Vagina (tissue), 2 donors: ENCODE measurements at places on chromosomes 2 and 18.
A peak's percentile ranks its signal among the peaks of the same experiment; 100 is the strongest.

- DNase-seq = no peak
Observed at GRCh38 chr2:152505495-152505906, 170.5 kb downstream of the FMNL2 start.

DNA sequence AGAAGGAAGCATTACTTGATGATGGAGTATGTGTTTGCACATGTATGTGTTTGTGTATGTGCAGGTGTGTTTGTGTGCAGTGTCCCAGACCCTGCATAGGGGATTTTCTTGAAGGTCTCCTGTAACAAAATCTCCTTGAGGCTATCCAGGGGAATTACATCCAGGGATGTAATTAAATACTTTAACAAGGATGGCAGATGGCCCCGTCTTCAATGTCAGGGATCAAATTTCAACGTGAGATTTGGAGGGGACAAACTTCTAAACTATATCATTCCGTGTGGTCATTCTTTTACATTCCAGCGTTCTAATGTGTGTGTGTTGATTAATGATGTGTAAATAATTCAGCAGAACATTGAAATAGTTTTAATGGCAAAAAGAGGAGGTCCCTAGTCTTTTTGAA is 3.3 kb downstream of the UGT1A9 start:
- no peak for DNase-seq

DNA sequence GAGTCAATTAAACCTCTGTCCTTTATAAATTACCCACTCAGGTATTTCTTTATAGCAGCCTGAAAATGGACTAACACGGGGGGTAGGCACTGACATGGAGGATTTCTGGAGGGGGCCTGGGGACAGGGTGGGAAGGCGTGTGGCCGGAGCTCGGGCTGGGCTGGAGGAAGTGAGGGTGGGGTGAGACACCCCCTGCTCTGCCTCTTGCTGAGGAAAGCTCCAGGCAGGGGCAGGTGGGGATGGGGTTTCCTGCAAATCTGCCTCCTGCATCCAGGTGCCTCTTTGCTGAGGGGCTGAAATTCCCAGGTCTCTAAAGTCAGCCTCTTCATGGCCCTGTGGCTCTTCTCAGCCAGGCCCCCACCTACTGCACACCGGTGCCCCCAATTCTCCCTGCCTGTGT is 25.7 kb upstream of the OTOS start:
- no peak for DNase-seq

- no peak for DNase-seq
Observed at GRCh38 chr2:36731941-36732672, 35.6 kb downstream of the VIT start.

GRCh38 chr2:66441581-66442320 is 6.8 kb downstream of the MEIS1 start:
- no peak for DNase-seq

DNA sequence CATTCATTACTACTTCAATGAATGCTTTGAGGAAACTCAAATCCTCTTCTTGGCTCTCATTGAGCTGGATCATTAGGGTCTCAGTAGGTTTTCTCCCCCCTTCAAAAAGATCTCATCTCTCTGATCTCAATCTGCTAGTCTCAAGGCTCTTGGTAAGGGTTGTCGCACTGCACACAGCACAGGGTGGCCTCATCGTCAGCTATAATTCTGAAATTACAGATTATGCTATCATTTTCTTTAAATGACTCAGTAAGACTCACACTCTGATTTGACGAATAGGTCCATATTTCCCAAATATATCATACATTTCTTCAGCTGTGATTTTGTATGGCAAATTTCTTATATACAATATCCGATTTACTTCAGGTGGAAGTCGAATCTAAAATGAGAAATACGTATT is 2.3 kb downstream of the SF3B6 start:
- DNase-seq = no peak

GRCh38 chr2:134865067-134865787 is 26.8 kb downstream of the ACMSD start:
- no peak for DNase-seq

- no peak for DNase-seq
Observed at GRCh38 chr2:4914551-4914950, 777.6 kb upstream of the SOX11 start.

- no peak for DNase-seq
Observed at GRCh38 chr2:134773759-134774742, 55.3 kb upstream of the TMEM163 start.

GRCh38 chr2:75986617-75987016 is 275.9 kb upstream of the GCFC2 start:
- no peak for DNase-seq

DNA sequence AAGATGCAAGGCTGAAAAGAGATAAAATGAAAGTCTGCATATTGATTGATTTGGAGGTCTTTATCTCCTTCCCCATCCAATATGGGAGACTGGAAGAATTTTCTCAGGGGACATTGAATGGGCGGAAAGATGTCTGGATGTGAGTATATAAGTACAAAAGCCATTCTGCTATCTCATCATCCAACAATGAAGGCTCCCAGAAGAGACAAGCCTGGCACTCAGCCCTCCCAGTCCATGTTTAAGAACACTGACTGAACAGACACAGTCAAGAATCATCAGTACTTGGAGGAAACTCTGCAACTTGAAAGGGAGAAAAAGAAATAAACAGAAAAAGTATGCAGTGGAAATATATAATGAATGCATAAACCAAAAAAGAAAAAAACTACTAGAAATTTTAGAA is 80.9 kb downstream of the PTRHD1 start:
- no peak for DNase-seq

- DNase-seq = no peak
Observed at GRCh38 chr18:29156531-29156930, 979.6 kb upstream of the CDH2 start.

DNA sequence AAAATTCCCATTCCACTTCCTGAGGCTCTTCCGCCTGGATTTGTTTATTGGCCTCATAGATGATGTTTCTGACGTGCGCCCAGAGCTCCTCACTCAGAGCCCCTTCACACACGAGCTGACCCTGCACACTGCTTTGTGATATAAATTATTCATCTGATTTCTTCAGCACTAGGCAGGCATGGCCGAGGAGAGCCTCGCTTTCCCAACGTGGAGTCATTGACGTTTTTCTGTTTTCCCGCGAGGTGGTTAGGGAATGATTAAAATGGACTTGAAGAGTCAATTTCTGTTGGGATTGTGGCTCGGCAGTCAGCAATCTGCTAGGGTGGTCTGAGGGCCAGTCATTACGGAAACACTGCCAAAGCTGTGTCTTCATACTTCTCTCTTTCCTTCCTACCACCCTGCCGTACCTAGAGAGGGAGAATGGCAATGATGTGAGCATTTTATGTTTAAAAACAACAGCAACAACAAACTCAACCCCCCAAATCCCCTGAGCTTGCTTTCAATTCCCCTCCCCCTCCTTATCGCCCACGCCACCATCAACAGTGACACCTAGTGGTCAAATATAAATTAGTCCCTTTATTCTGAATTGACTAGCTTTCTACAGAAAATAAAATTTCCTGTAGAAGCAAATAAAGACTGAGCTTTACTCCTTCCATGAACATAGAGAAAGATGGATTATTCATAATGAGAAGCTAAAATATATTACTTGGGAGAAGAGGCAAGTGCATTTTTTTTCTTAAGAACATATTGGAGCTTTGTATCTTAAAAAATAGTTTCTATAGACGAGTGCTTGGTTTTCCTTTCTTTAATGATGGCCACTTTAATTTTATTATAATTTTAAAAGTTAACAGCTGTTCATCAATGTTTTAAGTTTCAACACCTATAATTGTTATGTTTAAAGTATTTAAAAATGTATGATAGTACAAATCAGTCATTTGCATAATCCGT is 285.1 kb downstream of the MTX2 start:
- no peak for DNase-seq

- DNase-seq = no peak
Observed at GRCh38 chr2:79596403-79596802, 83.6 kb downstream of the CTNNA2 start.

- DNase-seq = no peak
Observed at GRCh38 chr2:56449002-56449431, 265.2 kb downstream of the CCDC85A start.

DNA sequence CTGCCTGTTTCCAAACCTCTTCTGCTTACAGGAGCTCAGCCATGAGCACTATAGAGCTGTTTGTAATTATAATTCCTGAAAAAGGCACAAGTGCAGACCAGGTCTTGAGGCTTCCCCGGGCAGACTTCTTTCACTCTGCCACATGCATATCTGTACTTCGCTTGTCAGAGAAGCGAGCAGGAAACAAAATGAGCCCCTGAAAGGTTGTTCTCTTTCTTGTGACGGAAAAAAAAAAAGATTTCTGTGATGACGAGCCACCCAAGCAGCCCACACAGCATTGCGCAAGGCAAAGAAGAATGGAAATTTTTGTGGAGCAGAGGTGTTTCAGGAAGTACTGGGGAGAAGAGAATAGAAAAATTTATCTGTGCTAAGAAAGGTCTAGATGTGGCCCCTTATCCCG is 54.0 kb upstream of the LINC00305 start:
- DNase-seq = no peak

GRCh38 chr2:96530144-96530430 is 6.5 kb upstream of the ARID5A start:
- DNase-seq = no peak

DNA sequence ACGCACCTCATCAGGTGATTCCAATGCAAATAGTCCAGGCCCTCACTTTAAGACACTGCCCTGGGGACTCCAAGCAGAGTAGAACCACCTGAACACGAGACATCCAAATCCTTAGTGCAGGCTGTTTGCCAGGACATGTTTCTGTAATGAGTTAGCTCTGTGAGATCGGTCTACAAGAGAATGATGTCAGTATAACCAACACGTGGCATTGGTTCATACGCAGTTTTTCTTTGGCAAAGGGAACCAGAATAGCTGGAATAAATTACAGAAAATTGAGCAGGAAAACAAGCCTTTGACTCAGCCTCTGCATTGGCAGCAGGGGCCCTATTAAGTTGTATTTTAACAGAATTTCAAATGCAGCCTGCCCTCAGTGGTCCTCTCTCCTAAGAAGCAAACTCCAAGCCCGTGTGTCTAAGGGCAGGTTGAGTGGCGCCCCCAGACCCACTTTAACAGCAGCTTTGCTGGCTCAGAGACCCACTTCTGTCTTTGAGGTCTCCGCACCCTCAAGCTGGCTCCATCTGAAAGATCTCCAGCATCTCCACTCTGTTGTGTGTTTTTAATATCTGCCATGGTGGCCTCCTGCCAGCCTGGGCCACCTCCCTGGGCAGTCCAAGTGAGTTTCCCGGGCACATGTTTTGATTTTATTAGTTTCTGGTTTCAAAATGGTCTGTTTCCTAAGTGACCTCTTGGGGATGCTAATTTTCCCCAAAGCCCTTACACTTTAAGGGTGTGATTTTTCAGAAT is 61.3 kb downstream of the ALPK2 start:
- peak; percentile 82 for DNase-seq

GRCh38 chr2:37111958-37112357 is 27.6 kb downstream of the GPATCH11 start:
- DNase-seq = no peak

DNA sequence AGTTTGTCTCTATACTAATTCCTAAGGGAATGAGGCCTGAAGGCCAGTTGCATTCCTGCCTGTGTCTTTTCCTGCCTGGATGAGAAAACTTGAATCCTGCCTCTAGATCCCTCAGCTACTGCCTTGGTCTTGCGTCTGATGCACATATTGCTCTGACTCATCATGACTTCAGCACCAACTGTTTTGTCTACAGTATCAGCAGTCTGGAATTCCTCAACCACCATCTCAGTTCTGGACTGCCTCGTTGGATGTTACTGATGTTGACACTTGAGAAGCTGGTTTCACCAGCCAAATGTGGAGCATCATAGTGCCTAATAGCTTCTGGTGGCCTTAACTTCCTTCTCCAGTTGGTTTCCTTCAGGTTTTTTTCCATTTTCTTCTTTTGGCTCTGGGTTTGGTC is 211.0 kb downstream of the CTNNA2 start:
- DNase-seq = no peak

- no peak for DNase-seq
Observed at GRCh38 chr2:240812721-240813120, 7.3 kb downstream of the KIF1A start.

- DNase-seq = no peak
Observed at GRCh38 chr2:40090044-40090443, 311.0 kb upstream of the THUMPD2 start.

DNA sequence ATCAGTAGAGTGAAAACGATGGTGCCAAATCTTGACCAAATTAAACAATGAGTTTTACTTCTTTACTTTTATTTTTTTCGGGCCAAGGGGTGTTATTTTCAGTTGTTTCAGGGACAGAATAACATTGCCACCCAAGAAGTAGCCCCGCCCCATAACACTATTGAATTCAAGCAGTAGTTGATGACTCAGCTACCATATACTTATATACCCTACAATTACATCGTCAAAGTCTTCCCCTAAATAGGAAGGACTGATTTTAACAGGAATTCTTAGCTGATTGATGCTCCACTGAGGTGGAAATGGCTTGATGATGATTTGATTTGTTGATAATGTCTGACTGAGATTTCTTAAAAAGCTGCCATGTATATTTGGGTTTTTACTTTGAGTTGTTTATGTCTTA is 24.7 kb downstream of the LYPD6B start:
- no peak for DNase-seq

DNA sequence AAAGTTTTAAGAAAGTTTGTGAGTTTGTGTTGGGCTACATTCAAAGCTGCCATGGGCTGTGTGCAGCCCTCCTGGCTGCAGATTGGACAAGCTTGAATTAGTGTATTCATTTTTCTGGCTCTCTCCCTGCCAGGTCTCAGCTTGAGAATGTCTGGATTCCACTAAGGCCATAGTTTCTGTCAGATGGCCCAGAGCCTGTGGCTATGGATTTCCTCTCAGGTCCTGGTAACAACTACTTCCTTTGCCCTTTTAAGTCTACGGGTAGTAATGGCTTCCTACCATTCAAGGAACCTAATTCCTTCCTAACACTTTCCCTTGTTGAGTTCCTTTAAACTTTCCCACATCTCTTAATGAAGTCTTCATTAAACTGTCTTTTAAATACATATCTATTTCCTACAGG is 24.3 kb upstream of the PSMD14 start:
- no peak for DNase-seq

DNA sequence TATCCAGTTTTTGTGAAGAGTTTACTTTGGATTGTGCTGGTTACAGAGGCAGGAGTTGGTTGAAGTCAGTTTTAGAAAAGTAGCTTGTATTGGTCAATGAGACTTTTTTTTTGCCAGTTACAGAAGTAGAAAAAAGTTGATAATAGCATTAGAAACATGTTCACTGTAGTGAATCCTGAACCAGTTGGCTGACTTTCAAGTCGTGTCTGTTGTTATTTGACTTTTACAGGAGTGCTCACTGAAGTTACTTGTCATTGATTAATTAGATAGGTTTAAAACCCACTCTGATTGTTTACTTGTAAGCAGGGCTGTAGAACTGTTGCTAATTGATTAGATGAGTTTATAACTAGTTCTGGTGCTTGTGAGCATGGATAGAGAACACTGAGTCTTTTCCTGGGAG is 312.0 kb upstream of the VWC2L start:
- DNase-seq = no peak

GRCh38 chr2:31580321-31581117 is at the start of gene SRD5A2:
TSS of gene SRD5A2 (minus strand) at chr2:31580938. CDS start at chr2:31580900, 38 bp downstream.
- DNase-seq = no peak

DNA sequence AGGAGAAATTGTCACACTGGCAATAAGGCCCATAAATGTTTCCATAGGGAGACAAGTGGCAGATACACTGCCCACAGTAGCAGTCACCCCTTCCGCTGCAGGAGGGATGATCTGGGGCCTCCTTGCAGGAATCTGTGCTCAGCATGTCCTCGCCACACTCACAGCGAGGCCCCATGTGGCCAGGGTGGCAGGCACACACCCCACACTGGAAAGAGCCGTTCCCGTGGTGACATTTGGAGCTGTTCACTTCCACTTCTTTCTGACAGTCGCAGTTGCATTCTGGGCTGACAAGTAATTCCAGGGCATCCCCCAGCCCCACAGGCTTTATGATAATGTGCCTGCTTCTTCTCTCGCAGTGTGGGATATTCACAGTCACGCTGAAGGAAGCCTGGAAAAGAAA is 62.6 kb downstream of the ITGB6 start:
- no peak for DNase-seq
